ENCODE measurements at places on chromosomes 2 and 18. TPM values are rescaled to one million over a fixed set of nuclear protein-coding genes. Genes with fewer than 3 reads are reported as not detected.

- DNase-seq, result no peak
Observed at GRCh38 chr2:160353166-160353565, 140.4 kb downstream of the RBMS1 start.

FAM110C gene
- polyA plus RNA-seq, result 3.5 TPM

DNA sequence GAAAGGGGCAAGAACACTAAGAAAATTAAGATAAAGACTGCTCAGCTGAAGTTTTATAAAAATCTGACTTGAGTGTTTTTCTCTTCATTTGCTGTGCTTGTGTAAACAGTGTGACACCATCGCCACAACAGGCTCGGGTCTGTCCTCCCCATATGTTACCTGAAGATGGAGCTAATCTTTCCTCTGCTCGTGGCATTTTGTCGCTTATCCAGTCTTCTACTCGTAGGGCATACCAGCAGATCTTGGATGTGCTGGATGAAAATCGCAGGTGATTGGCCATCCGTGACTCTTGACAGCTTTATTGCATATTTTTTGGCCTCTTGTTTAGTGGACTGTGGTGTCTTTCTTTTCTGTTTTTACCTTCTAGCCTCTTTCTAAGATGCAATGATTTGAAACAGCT, 22.1 kb downstream of the MFF start:
- no peak for DNase-seq

CTLA4 gene
- 0.16 TPM for polyA plus RNA-seq

TBR1 gene
- 0.03 TPM for polyA plus RNA-seq

- DNase-seq, result no peak
Observed at GRCh38 chr2:217935235-217935879, 67.4 kb downstream of the TNS1 start.

DNA sequence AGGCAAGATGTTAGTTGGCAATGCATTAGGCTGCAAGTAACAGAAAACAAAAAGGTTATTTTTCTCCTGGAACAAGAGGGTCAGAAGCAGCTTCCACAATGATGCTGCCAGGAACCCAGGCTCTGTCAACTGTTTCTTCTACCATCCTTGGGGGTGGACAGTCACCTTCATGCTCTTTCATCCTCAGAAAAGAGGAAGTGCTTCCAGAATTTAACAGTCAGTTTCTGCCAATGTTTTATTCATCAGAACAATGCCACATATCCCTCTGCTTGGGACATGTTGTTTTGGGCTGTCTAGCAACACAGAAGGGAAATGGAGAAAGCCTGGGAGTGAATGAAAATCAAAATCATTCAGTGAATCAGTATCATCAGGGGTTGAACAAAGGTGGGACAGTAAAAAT, 7.1 kb downstream of the TMEM182 start:
- DNase-seq, result no peak

DNA sequence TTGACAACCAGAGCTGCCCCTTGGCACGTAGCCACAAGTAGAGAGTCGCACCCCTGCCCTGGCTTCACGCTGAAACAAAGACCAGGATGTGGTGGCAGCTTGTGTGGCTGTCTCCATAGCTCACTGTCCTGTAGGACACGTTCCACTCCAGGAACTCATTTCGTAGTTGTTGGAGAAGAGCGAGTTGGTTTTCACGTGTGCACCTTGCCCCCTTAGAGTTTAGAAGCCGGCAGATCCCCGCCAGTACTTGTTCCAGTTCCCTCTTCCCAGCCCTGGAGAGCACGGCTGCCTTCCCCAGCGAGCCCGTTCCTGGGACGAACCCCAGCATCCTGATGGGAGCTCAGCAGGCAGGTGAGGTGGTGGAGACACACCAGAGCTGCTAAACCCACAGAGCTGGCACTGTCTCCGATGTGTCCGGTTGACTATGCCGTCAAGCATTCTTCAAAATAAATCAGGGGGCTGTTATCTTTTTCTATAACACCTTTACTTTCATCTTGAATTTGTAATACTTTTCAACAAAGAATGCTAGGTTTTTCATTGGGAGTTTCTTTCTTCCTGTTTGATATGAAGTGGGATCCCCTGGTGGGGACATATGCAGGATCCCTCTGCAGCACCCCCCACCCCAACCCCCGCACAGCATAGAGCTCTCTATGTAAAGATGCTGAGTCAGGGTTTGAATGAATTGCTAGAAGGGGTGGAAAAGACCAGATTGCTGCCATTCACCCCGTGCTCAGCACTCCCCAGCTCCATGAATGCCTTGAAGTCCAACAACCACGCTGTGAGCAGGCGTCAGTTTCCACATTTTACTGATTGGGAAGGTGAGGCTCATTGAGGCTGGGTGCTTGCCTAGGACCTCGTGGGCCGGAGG, 44.5 kb downstream of the GREB1 start:
- no peak for DNase-seq

SCN7A gene
- polyA plus RNA-seq, result 0.01 TPM

DNA sequence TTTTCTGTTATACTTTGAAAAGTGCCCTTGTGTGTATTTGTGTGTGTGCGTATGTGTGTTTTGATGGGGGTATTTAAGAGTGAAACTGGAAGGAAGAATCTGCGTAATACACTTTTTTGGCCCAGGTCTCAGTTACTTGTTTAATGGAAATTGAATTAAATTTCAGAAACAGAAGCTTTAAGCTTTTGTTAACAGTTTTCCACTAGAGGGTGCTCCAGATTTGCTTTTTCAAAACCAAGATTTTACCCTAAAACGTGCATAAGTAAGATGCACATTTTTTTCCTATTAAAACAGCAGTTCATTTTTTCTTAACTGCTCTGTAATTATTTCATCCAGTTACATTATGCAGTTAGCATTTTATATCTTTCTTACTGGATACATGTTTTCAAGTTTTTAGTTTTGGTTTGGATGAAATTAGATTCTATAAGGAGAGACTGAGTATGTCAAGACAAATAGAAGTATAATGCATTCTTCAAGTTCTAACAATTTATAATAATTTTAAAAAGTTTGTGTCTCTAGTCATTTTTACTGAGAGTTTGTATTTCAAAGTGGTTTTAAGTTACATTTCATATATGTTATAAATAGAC, 97.2 kb downstream of the PIK3C3 start:
- no peak for DNase-seq

DNA sequence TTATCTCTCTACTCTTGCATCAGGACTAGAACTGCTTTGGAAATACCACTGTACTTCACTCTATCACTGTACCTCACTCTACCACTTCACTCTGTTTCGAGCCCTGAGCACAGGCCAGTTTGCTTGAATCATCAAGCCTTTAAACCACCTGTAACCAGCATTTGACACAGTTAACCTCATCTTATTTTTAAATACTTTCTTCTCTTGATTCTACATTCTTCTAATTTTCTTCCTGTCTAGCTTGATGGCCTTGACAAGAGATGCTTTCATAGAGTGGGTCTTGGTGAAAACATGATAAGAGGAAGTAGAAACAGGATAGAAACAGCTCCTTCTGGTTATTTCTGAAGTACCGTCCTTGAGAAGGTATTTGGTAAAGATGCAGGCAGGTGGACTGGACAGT, 78.1 kb downstream of the SPIRE1 start:
- no peak for DNase-seq

ECEL1 gene
- not detected for polyA plus RNA-seq

FZD7 gene
- polyA plus RNA-seq, result 0.38 TPM

DNA sequence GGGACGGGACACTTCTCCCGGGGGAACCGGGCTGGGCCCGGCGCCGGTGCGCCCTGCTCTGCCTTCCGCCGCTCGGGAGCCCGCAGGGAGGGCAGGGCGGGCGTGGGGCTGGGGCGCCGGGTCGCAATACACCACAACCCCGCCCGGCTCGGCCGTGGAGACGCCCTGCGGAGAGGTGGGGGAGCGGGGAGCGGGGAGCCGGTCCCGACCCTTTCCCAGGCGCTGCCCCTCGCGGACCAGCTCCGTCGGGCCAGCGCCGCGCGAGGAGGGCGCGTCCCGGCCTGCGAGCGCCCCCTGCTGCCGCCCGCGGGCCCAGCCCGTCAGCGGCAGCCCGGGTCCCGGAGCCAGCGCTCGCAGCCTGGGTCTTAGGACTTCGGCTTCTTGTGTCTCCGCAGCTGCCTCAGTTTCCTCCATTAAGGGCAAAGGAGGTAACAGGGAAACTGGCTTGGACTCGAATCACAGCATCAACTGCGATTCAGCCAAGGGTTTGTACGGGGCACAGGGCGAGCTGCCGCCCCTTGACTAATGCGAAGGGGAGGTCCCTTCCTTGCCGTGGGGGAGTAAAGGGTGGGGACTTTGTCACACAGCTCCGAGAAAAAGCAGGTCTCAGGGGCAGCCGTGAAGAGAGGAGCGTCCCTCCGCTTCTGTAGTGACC, 635 bp upstream of the ADRA2B start:
- no peak for DNase-seq

- no peak for DNase-seq
Observed at GRCh38 chr2:172372436-172372835, 55.0 kb upstream of the ITGA6 start.

IL18R1 gene
- polyA plus RNA-seq, result 0.08 TPM

GRCh38 chr2:111100765-111101162, 19.9 kb upstream of the BCL2L11 start:
- DNase-seq, result no peak

DNA sequence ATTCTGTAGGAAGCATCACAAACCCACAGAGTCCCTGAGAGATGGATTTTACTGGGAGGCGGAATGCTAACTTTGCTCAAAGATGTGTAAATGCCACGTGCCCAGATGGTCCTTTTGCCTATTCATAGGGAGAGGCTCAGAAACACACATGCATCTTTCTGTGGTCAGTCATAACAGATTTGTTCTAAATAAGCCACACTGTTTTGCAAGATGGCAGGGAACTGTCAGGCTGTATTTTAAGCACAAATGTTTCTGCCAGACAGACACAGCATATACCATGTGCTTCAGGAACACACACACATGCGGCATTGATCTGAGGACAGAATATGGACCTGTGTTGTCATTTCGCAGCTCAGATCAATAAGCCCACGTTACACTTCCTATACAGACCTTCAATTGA, 312.0 kb downstream of the GPD2 start:
- no peak for DNase-seq

GRCh38 chr2:237194081-237194480, 108.4 kb downstream of the COPS8 start:
- DNase-seq, result no peak

OSR1 gene
- polyA plus RNA-seq, result 0.72 TPM

DNA sequence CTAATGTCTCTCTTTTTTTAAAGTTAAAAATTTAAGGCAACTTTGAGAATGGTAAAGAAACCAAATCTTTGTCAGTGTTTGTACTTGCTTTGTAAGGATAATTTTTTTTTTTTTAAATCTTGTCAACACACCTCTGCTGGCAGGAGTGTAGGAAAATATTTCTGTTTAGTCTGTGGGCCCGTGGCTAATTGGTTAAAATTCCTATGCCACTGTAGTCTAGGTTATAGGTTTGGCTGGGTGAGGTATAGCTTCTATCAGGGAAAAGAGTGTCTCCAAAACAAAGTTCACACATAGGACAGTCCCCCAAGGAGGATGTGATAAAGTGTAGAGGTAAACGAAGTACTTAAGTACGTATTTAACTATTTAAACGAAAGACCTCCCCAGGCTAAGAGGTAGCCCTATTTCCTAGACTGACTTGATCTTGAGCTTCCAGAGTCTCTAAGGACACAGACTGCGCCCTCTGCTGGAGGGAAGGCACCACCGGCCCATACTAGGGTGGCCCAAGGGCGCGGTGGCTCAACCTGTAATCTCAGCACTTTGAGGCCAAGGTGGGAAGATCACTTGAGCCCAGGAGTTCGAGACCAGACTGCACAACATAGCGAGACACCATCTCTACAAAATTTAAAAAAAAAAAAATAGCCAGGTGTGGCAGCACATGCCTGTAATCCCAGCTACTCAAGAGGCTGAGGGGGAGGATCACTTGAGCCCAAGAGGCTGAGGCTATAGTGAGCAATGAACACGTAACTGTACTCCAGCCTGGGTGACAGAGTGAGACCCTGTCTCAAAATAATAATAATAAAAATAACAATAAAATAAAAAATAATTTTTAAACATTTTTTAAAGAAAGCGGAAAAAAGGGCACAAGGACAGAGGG, 8.9 kb downstream of the TEX44 start:
- peak; percentile 75 for DNase-seq

- no peak for DNase-seq
Observed at GRCh38 chr2:88027697-88028389, 11.5 kb upstream of the RNU2-63P start.

CDH20 gene
- not detected for polyA plus RNA-seq

EN1 gene
- polyA plus RNA-seq, result not detected

DNA sequence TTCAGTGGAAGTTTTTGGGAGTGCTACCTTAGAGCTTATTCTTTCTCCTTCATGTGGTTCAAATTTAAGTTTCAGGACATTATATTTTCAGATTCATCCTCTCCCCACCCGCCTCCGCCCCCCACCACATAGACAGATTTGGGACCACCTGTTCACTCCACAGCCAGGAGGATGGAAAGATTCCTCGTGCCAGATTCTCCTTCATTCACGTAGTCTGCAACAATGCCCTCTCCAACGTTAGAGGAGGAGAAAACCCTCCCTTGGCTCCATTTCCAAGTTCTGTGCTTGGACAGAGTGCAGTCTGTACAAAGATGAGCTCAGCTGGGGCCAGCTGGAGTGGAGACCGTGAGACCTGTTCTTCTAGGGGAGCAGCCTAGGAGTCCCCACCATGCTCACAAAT, 26.2 kb downstream of the POU3F3 start:
- DNase-seq, result no peak

DNA sequence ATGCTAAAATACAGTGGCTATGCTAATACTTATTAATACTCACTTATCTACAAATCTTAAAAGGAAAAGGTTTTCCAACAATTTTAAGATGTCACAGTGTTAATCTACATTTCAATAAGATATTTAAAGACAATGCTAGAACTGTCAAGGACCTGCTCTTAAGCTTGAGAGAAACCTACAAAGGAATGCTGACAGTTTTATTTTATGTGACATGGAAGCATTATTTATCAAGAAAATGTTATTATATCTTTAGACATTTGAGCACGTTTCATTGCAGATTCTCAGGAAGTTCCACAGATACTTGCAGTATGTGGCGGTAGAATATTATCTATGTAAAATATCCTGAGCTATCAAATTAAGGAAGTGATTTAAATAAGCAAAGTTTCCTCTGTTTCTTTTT, 1255.7 kb upstream of the ZEB2 start:
- no peak for DNase-seq

GRCh38 chr2:54262015-54262765, 6.2 kb upstream of the TSPYL6 start:
- peak; percentile 72 for DNase-seq

DNA sequence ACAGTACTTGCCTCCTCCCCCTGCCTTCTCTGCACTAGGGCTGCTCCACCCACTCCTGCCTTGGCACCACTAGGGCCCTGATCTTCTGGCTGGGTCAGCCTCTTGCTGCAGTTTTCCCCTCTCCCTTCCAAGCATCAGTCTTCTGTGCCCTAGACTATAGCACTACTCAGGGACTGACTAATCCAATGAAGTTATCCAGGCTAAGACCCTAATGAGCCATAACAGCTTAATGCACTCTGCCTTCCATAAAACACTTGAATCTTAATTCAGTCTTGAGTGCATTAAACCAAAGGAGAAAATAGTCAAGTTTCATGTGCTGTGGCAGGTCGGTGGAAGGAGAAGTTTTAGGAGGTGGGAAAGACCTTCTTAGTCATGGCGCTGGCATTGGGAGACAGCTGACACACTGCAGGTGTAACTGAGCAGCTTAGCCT, 95.7 kb downstream of the BIN1 start:
- no peak for DNase-seq
